ENCODE measurements at places on chromosomes 6 and 20. TPM values are rescaled to one million over a fixed set of nuclear protein-coding genes. Genes with fewer than 3 reads are reported as not detected.

KCNK5 gene
- total RNA-seq, result not detected

TCF21 gene
- total RNA-seq, result not detected

ANKRD66 gene
- total RNA-seq, result not detected

HLA-DMA gene
- 32.3 TPM for total RNA-seq

SLC13A3 gene
- total RNA-seq, result 0.24 TPM

AKAP7 gene
- total RNA-seq, result 11.5 TPM

- no peak for DNase-seq
- H3K27me3 ChIP-seq, result no peaks in the 10 kb centered on the region
- H3K36me3 ChIP-seq, result no peaks in the 10 kb centered on the region
- no peaks in the 10 kb centered on the region for H3K4me1 ChIP-seq
- H3K27ac ChIP-seq, result no peak overlapping the region
Observed at GRCh38 chr6:104718672-104719071, 141.0 kb downstream of the HACE1 start.

DNA sequence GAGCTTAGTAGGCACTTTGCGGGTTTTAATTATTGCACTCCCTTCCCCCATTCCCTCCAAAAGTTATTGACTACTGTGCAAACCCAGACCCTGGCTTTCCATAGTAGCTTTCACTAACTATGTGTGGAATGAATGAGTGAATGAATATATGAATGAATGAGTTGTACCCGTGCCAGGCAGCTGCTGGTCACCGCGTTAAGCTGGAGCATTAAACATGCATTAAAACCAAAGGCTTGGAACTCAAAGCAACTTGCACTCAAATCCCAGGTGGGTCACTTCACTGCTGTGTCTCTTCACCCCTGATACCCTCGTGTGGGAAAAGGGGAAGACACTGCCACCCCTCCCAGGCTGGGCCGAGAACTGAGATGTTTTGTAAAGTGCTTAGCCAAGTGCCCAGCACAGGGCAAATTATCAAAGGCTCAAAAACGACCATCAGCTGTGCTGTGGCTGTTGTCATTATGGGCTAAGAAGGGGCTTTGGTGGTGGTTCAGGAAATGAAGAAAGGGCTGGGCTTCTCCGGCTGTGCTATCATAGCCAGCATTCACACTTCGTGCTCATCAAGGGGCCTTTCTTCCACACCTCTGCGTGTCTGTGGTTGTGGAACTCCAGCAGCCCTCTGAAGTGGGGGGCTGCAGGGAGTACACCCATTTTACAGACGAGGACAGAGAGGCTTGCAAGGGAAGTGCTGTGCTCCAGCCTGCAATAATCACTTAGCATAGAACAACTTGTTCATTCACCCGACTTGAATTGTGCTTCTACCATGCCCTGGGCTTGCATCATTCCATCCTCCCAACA is 60.2 kb upstream of the STX16 start:
- H3K36me3 ChIP-seq, result no peaks in the 10 kb centered on the region
- no peaks in the 10 kb centered on the region for H3K4me1 ChIP-seq
- H3K4me3 ChIP-seq, result no peak overlapping the region
- peaks cover 3% of the 10 kb centered on the region for H3K27me3 ChIP-seq

DNA sequence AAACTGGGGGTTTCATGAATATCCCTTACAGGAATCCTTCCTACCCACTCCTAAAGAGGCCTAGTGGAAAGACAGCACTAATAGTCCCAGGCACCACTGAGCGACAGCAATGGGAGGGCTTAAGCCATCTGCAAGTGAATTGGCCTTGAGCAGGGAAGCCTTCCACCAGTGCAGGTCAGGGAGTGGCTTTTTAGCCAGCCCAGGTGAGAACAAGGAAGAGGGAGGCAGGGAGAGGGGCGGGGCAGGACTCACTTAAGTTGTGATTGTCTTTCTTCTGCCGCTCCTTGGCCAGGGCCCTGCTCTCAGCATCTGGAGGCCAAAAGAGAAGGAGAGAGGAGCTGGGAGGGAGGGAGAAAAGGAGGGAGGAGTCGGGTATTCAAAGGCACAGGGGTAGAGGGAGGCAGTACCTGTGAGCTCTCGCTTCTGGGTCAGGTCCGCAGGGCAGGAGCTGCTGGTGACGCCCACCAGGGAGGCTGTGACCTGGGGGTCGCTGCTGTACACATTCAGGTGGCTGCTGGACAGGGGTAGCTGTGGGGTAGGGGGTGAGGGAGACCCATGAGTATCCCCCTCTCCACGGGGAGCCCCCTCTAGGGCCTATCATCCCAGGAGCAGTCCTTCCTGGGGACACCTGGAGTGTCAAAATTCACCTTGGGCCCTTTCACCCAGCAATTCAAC is 47.8 kb downstream of the TFEB start:
- H3K36me3 ChIP-seq, result no peaks in the 10 kb centered on the region
- no peak overlapping the region for H3K27ac ChIP-seq

DNA sequence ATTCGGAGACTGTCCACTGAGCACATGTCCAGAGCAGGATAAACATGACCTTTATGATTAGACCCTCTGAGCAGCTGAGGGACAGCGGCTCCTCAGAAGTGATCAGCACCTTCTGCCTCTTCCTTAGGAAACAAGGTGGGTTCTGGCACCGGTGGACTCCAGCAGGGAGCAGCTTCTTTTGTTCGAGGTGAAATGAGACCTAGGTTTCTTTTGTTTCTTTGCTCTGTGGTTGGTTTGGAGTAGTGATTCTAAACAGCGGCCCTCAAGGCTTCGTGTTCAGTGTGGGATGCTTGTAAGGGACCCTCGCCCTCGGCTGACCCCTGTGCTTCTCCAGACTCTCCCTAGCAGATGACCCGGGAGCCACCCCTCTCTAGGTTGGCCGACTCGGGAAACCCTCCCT is 14.6 kb upstream of the FRMD1 start:
- H3K36me3 ChIP-seq, result no peaks in the 10 kb centered on the region
- no peak for DNase-seq
- H3K27ac ChIP-seq, result no peak overlapping the region
- no peaks in the 10 kb centered on the region for H3K27me3 ChIP-seq

GRCh38 chr6:153729189-153729588 is 309.9 kb upstream of the OPRM1 start:
- no peaks in the 10 kb centered on the region for H3K4me1 ChIP-seq
- H3K27ac ChIP-seq, result no peak overlapping the region
- H3K4me3 ChIP-seq, result no peak overlapping the region

- no peak overlapping the region for H3K4me3 ChIP-seq
- H3K36me3 ChIP-seq, result no peaks in the 10 kb centered on the region
- DNase-seq, result no peak
- H3K4me1 ChIP-seq, result no peaks in the 10 kb centered on the region
- no peak overlapping the region for H3K27ac ChIP-seq
Observed at GRCh38 chr6:36673882-36674281, 4.6 kb upstream of the CDKN1A start.

- H3K27ac ChIP-seq, result no peak overlapping the region
- H3K4me1 ChIP-seq, result peaks cover 9% of the 10 kb centered on the region
- H3K27me3 ChIP-seq, result no peaks in the 10 kb centered on the region
- H3K4me3 ChIP-seq, result no peak overlapping the region
Observed at GRCh38 chr6:41277605-41278004, 8.9 kb downstream of the TREM1 start.

- no peaks in the 10 kb centered on the region for H3K4me1 ChIP-seq
- no peaks in the 10 kb centered on the region for H3K27me3 ChIP-seq
- H3K4me3 ChIP-seq, result no peak overlapping the region
- no peak overlapping the region for H3K27ac ChIP-seq
- no peak for DNase-seq
- no peaks in the 10 kb centered on the region for H3K36me3 ChIP-seq
Observed at GRCh38 chr20:60297649-60298048, 339.4 kb downstream of the CDH26 start.

GRCh38 chr6:39932386-39932910 is 1.8 kb downstream of the MOCS1 start:
- H3K4me3 ChIP-seq, result no peak overlapping the region
- peaks cover 7% of the 10 kb centered on the region for H3K4me1 ChIP-seq
- no peaks in the 10 kb centered on the region for H3K36me3 ChIP-seq
- H3K27ac ChIP-seq, result no peak overlapping the region
- H3K27me3 ChIP-seq, result no peaks in the 10 kb centered on the region

DNA sequence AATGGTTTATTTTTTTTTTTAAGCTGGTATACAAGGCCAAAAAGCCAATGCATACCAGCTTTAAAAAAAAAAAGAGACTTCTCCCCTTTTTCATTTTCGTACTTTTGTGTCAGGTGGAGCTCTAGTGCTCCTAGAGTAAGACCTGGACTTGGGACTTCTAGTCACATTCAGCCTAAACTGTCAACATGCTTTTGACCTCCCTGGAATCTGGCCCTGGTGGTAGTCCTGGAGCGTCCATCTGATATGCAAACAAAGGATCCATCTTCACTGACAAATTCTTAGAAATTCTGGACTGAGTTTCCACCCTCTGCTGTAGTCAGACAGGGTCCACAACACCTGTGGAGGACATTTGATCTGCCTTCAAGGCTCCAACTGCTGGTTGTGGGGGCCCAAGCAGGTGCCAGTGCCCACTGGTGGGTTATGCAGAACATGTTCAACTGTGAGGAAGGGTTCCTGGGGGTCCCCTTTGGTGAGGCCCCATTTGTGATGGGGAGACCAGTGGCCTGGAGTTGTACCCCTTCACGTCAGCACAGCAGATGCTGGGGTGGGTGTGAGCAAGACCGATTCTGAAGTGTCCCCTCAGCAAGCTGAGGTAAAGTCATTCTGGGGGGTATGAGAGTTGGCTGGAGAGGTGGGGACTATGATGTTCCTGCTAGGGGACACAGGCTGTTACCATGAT is 12.6 kb upstream of the PCMTD2 start:
- no peaks in the 10 kb centered on the region for H3K4me1 ChIP-seq
- H3K27me3 ChIP-seq, result no peaks in the 10 kb centered on the region
- H3K27ac ChIP-seq, result no peak overlapping the region
- H3K4me3 ChIP-seq, result no peak overlapping the region
- DNase-seq, result no peak

- DNase-seq, result no peak
- no peaks in the 10 kb centered on the region for H3K4me1 ChIP-seq
- no peak overlapping the region for H3K4me3 ChIP-seq
- no peaks in the 10 kb centered on the region for H3K36me3 ChIP-seq
Observed at GRCh38 chr6:50187351-50187921, 137.7 kb upstream of the DEFB112 start.

DNA sequence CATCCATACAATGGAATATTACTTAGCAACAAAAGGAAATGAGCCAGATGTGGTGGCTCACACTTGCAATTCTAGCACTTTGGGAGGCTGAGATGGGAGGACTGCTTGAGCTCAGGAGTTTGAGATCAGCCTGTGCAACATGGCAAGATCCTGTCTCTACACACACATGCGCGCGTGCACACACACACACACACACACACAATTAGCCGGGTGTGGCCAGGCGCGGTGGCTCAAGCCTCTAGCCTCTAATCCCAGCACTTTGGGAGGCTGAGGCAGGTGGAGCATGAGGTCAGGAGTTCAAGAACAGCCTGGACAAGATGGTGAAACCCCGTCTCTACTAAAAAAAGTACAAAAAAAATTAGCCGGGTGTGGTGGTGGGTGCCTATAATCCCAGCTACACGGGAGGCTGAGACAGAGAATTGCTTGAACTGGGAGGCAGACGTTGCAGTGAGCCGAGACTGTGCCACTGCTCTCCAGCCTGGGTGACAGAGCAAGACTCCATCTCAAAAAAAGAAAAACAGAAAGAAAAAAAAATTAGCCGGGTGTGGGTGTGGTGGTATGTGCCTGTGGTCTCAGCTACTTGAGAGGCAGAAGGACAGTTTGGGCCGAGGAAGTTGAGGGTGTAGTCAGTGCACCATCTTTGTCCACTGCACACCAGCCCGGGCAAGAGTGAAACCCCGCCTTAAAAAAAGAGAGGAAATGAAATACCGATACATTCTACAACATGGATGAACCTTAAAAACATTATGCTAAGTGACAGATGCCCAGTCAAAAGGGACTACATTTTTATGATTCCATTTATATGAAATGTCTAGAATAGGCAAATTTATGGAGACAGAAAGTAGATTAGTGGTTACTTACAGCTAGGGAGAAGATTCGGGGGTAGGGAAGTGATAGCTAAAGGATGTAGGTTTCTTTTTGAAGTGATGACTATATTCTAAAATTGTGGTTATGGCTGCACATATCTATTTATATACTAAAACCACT is 52.5 kb downstream of the RBL1 start:
- no peaks in the 10 kb centered on the region for H3K27me3 ChIP-seq
- peak; percentile 36 for DNase-seq
- peak overlapping the region; percentile 67 for H3K4me3 ChIP-seq
- H3K27ac ChIP-seq, result peak overlapping the region; percentile 59

- H3K27ac ChIP-seq, result no peak overlapping the region
- DNase-seq, result no peak
- H3K27me3 ChIP-seq, result no peaks in the 10 kb centered on the region
- H3K4me1 ChIP-seq, result no peaks in the 10 kb centered on the region
Observed at GRCh38 chr6:50071921-50072320, 22.2 kb upstream of the DEFB112 start.

DNA sequence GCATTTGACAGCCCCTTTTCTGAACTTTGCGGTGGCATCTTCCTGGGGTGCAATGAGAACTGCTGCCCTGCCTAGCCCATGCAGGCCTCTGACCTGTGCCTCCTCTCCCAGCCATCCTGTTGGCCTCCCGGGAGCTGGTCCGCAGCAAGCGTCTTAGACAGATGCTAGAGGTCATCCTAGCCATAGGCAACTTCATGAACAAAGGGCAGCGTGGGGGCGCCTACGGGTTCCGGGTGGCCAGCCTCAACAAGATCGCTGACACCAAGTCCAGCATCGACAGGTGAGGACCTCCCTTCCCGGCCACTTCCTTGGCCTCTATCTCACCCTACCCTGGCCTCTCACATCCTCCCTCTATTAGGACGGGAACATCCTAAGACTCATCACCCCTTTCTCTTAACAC is 37.6 kb downstream of the MOCS1 start:
- DNase-seq, result no peak
- no peak overlapping the region for H3K4me3 ChIP-seq
- H3K36me3 ChIP-seq, result no peaks in the 10 kb centered on the region
- H3K4me1 ChIP-seq, result no peaks in the 10 kb centered on the region
- no peak overlapping the region for H3K27ac ChIP-seq

DNA sequence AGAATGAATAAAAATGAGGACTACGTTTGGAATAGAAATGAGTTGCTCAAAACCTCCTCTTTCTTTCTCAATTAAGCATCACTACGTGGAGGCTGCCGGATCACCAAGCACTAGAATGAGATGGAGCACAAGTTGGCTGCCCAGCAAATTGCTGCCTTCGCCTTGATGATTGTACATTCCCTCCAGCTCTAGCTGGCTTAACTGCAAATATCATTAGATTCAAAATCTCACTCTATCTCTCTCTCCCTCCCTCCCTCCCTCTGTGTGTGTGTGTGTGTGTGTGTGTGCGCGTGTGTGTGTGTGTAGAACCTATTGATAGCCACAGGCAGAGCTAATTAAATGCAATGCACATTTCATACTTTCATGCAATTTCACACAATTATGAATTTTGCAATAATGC is 310.7 kb upstream of the CDH4 start:
- no peaks in the 10 kb centered on the region for H3K36me3 ChIP-seq
- DNase-seq, result no peak
- H3K4me3 ChIP-seq, result no peak overlapping the region
- no peaks in the 10 kb centered on the region for H3K4me1 ChIP-seq

DNA sequence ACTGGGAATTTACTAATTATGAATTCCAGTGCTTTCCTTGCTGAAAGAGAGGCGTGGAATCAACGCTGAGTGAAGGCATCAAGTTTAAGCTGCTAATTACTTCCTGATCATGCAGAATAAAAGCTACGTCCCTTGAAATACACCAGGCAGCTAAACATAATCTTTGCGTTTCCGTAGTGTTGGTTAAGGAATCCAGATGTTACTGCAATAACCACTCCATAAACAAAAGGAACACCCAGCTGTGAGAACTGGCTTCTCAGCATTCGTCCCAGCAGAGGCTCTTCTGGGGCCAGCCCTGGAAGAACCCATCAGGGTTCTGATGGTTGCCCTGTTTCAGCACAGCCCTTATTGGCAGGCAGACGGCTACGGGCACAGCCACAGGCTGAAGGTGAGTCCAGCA is 111.4 kb downstream of the CDH26 start:
- H3K36me3 ChIP-seq, result no peaks in the 10 kb centered on the region
- H3K4me3 ChIP-seq, result no peak overlapping the region

All from naive thymus-derived CD4-positive, alpha-beta T cell (primary cell).